Naive B cell (primary cell): ENCODE measurements at places on chromosomes 3 and 15. TPM values are rescaled to one million over a fixed set of nuclear protein-coding genes. Genes with fewer than 3 reads are reported as not detected.
A peak's percentile ranks its signal among the peaks of the same experiment; 100 is the strongest.

DNA sequence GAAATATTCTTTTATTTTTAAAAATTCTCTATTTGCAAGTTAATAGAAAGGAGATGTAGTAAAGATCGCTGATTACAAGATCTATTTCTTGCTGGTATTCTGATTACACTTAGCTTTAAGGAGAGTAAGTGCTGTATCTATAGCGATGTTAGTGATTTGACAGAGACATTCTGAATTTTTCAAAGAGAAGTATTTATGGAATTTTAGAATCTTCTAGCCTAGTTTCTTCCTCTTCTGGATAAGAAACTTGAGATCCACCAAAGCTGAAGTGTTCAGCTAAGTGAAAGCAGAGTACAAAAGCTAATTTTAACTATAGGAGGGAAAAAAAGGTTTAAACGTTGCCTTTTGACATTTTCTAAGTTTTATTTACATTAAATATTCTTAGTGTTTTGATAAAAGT, 72.1 kb upstream of the RARB start:
- H3K36me3 ChIP-seq: no peaks in the 10 kb centered on the region
- H3K4me1 ChIP-seq: no peaks in the 10 kb centered on the region
- H3K27ac ChIP-seq: no peak overlapping the region
- no peaks in the 10 kb centered on the region for H3K27me3 ChIP-seq
- DNase-seq: no peak

The ARL6 gene
- 2.5 TPM for polyA plus RNA-seq

- H3K27me3 ChIP-seq: peaks cover 16% of the 10 kb centered on the region
- peaks cover 38% of the 10 kb centered on the region for H3K4me1 ChIP-seq
- peak overlapping the region; percentile 88 for H3K4me3 ChIP-seq
- H3K27ac ChIP-seq: peak overlapping the region; percentile 93
- peak; percentile 86 for DNase-seq
- H3K36me3 ChIP-seq: no peaks in the 10 kb centered on the region
Observed at GRCh38 chr3:183116025-183116614, 16.8 kb upstream of the MCCC1 start.

The CPA3 gene
- 0.31 TPM for polyA plus RNA-seq

The UPK1B gene
- not detected for polyA plus RNA-seq

- H3K27me3 ChIP-seq: no peaks in the 10 kb centered on the region
- no peak overlapping the region for H3K4me3 ChIP-seq
- H3K36me3 ChIP-seq: no peaks in the 10 kb centered on the region
Observed at GRCh38 chr3:63532521-63532920, 120.0 kb upstream of the SNTN start.

DNA sequence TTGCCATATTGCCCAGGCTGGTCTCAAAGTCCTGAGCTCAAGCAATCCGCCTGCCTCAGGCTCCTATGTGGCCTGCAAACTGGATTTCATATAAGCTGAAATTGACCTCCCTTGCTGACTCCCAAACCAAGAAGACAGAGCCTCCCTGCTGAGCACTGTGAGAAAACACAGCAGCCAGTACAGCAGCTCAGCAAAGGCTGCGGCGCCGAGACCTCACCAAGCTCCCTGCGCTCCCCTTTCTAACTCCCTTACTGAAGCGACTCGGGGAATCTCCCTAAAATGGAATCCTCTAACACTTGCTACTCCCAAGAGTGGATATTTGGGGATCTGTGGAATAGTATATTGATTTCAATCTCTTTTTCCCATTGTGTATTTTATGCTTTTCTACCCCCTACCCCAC, 34.6 kb downstream of the MUC20 start:
- no peak for DNase-seq
- no peaks in the 10 kb centered on the region for H3K4me1 ChIP-seq
- no peak overlapping the region for H3K27ac ChIP-seq
- no peaks in the 10 kb centered on the region for H3K36me3 ChIP-seq
- H3K4me3 ChIP-seq: no peak overlapping the region
- H3K27me3 ChIP-seq: peaks cover 58% of the 10 kb centered on the region

The RTP4 gene
- polyA plus RNA-seq: 6.1 TPM

GRCh38 chr15:25179673-25180511, 225.1 kb downstream of the SNRPN start:
- DNase-seq: no peak
- no peaks in the 10 kb centered on the region for H3K4me1 ChIP-seq
- H3K27ac ChIP-seq: no peak overlapping the region
- no peak overlapping the region for H3K4me3 ChIP-seq
- H3K36me3 ChIP-seq: peaks cover 3% of the 10 kb centered on the region

DNA sequence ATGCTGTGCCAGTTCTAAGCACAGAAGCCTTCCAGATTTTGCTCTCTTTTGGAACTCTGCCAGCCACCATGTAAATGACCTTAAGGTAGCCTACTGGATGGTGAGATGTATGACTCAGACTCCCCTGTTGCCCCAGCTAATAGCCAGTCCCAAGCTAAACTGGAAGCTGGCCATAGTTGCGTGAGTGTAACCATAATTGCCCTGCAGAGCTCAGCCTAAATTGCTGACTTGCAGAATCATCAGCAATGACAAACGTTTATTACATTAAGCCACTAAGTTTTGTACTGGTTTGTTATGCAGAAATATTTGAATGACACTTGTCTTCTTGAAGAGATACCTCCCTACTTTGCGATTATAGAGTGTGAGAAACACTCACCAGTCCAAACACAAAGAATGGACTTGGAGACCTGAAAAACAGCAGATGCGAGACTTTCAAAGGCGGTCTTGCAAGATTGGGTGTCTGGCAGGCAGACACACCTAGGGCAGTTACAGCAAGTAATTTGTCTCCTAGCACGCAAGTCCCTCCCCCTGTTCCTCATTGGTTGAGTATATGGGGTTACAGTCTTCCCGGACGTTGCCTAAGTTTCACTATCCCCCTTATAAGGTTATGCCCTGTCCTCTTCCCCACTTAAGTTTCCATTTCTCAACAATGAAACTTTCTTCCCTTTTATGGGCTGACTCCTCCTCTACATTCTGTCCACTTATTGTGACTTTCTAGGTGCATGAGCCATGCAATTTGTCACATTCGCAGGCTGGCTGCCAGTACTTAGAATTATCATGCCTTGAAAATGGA, 83.6 kb upstream of the XCR1 start:
- no peaks in the 10 kb centered on the region for H3K27me3 ChIP-seq
- DNase-seq: no peak
- no peak overlapping the region for H3K27ac ChIP-seq
- no peak overlapping the region for H3K4me3 ChIP-seq
- no peaks in the 10 kb centered on the region for H3K36me3 ChIP-seq
- H3K4me1 ChIP-seq: peaks cover 23% of the 10 kb centered on the region
